ENCODE measurements at places on chromosomes 11 and 22. TPM values are rescaled to one million over a fixed set of nuclear protein-coding genes. Genes with fewer than 3 reads are reported as not detected.

The SPCS2 gene
- total RNA-seq = 45.9 TPM

The TALDO1 gene
- 214 TPM for total RNA-seq

The MYBPC3 gene
- total RNA-seq = not detected

The MS4A7 gene
- not detected for total RNA-seq

The IL18 gene
- total RNA-seq = 31.6 TPM

The TBX1 gene
- 22.6 TPM for total RNA-seq

The MUC6 gene
- not detected for total RNA-seq

The OR4X1 gene
- total RNA-seq = not detected

The SMC1B gene
- total RNA-seq = not detected

The IRAG1 gene
- total RNA-seq = under 0.01 TPM

The KCNC1 gene
- total RNA-seq = not detected
